Activated CD8-positive, alpha-beta memory T cell treated with anti-CD3 and anti-CD28 coated beads for 48 hours (primary cell): ENCODE measurements at places on chromosomes 12 and 14.

DNA sequence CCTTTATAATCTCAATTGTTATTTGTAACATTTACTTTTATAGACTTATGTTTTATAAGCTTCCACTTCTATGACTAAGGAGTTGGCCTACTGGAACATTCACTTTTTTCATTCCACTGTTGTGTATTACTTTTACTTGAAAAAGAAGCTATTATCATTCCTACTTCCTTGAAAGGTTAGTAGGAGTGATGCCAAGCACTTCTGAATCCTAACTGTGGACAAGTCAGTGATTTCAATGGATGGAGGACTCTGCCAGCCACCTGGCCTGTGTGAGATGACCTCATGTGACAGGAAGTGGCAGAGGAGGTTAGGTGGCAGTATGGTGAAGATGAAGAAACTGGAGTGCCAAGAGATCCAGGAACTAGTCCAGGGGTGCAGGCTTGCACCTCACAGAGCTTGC, 46.0 kb downstream of the TECPR2 start:
- no peak for DNase-seq

DNA sequence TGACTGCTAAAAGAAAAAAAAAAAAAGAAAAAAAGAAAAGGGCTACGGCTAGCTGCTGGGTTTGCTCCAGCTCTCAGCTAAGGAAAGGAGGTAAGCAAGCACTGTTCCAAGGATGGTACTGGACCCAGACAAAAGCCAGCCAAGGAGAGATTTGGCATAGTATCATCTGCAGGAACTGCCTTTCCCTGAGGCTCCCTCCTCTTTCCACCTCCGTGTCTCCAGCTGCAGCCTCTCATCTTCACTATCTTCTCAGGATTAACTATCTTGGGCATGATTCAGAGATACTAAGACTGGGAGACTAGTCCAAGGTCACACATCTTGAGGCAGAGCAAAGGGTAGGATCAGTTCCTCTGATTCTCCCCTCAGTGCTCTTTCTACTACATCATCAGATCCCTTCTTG, 6.0 kb downstream of the KITLG start:
- no peak for DNase-seq

GRCh38 chr14:48331421-48331820, 656.0 kb upstream of the MDGA2 start:
- no peak for DNase-seq

DNA sequence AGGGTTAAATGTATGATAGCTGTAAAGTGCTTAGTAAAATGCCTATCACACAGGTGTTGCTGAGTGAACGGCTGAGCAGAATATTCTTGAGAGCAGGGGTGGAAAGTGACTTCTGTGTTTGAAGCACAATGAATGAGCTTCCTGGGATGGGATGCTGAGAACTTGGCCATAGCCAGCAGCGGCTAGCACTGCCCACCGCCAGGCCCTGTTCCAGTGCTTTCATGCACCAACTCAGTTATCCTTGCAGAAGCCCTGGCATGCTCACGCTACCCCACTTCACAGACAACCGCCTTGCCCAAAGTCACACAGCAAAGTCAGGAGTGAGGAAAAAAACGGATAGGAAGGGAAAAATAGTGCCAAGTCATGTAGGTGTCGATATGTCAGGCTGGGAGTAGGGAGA, 10.9 kb downstream of the DYNC1H1 start:
- DNase-seq: no peak

GRCh38 chr14:68822132-68822651, 29.3 kb upstream of the ZFP36L1 start:
- DNase-seq: no peak
